ENCODE measurements at places on chromosomes 3 and 15. TPM values are rescaled to one million over a fixed set of nuclear protein-coding genes. Genes with fewer than 3 reads are reported as not detected.

GRCh38 chr3:50372349-50372748 is 13.0 kb upstream of the TMEM115 start:
- DNase-seq = no peak

- DNase-seq = no peak
Measured at GRCh38 chr15:52078197-52078875, 34.2 kb downstream of the BCL2L10 start.

DNA sequence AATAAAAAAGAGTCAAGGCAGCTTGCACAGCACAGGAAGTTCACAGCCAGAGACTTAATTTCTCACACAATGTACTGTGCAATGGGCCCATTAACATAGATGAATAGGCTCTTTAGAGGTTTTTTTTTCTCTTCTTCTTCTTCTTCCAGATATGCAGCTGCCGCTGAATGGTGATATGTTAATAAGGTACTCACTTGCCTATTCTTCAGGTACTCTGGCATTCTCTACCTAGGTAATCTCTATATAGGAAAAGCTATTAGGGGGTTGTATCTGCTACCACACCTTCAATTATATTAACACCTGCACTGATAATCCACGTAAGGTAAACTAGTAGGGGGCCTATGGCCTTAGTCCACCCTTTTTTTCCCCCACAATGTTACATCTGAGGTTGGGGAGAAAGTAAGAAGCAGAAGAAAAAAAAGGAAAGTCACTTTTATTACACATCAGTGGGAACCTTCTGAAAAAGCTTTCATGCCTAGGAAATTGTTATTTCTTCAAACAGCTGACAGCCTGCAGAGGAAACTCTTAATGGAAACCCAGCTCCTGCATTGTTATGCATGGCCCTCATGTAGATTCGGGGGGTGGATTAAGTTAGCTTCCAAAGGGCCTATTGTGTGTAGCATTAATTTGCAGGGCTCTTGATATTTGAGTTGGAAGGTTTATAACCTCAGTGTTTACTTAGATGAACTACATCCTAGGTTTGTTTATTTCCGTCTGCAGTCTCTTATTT is 525.5 kb downstream of the ZIC1 start:
- no peak for DNase-seq

- no peak for DNase-seq
Measured at GRCh38 chr3:56869157-56869889, 67.6 kb upstream of the ARHGEF3 start.

DNA sequence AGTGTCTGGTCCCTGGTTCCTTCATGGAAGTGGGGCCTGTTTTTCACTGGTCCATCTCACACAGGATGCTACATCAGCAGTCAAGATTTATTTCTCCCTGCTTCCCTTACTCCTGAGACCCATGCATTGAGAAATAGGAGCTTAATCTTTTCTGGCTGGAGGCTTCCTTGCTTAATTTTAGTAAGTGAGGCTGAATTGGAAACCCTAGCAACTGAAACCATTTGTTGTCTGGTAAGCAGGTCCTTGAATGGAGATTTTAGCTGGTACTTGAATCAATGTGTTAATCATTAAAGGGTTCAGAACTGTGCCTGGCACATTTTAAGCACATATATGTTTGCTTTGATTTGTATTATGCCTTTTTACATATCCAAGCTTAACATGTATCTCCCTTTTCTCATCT is 20.2 kb upstream of the MEF2A start:
- DNase-seq = no peak

GRCh38 chr3:411226-411625 is 214.7 kb downstream of the CHL1 start:
- DNase-seq = no peak

DNA sequence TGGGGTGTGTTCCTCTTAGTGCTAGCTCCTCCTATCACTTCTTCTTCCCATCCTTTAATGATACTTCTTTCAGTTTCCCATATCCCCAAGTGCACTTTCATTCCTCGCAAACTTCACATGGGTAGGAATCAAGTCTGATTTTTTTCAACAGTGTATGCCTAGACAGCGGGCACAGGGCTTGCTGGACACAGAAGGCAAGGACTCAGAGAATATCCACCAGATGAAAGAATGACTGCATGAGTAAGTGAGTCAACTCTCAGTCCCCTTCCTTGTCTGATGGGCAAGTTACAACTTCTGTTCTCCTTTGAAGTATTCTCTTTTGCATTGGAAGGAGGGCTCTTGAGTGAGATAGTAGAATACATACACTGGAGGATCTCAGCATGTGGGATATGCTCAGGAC is 3.1 kb upstream of the SQOR start:
- DNase-seq = no peak

- DNase-seq = no peak
Measured at GRCh38 chr3:129953621-129954020, 20.9 kb upstream of the TRH start.

- no peak for DNase-seq
Measured at GRCh38 chr3:85342915-85343314, 384.1 kb downstream of the CADM2 start.

DNA sequence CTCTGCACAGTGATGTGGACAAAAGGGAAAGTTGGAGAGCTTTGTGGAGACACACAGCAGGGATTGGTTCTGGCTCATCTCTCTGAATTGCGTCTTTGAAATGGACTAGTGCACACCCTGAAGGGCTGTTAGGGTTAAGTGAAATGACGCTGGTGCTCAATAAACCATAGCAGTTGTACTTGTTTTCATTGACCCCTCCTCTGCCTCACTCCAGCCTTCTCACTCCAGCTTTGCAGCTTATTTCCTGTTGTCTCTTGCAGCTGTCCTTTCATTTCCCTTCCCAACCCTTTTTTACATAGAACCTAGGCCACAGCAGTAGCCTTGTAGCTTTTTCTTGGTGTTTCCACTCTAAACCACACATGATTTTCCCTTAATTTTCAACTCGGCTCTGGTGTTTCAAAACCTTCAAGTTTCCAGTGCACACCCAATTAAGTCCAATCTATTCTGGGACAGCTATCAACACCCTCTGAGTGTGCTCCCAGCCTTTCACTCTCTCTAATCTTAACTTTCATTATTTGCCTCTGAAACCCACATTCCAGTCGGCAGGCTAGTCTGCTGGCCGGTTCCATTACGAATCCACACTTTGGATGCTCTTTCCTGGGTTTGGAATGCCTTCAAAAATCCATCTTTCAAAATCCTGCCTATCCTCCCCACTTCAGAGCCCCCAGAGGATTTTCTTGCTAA is 6.4 kb downstream of the C3orf52 start:
- no peak for DNase-seq

DNA sequence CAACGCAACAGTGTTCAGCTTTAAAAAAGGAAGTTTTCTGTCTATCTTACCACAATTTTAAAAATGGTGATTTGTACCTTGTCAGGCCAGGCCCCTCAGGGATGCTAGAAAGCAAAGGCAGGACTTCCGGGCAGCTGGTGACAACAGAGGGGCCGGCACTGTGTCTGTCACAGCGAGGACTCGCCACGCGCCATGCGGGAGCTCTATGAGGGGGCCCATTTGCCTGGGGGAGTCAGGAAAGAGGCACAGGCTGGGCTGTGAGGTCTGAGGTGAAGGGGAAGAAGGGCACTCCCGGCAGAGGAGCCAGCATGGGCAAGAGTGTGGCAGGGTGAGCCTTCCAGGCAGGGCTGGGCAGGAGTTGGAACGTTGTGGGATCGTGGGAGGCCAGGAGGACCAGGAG is 7.0 kb downstream of the IQSEC1 start:
- DNase-seq = no peak

DNA sequence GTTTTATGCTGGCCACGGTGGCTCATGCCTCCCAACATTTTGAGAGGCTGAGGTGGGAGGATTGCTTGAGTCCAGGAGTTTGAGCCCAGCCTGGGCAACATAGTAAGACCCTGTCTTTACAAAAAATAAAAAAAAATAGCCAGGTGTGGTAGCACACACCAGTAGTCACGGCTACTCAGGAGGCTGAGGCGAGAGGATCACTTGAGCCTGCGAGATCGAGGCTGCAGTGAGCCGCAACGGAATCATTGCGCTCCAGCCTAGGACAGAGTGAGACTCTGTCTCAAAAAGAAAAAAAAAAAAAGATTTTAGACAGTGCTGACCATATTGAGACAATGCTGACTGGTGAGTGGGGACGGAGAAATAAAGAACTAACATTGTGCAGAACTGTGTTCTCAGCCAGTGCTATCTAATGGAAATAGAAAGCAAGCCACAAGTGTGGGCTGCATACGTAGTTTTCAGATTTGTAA is 67.2 kb downstream of the ST6GAL1 start:
- no peak for DNase-seq

DNA sequence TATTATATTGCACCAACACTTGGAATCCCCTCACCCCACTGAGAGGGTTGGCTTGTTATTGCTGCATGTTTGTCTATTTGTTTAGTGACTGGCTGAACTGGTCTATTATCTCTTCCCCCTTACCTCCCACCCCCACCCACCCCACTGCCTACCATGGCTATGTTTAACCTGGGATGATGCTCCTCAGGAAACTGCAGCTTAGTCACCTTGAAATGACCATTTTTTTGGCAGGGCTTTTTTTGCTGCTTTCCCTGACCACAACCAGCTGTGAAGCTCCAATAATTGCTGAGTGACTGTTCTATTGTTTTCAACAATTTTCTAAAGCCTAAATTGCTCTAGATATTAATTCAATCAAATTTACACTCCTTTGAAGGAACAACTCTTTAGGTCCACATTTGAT is 137.9 kb upstream of the CADM2 start:
- DNase-seq = no peak

DNA sequence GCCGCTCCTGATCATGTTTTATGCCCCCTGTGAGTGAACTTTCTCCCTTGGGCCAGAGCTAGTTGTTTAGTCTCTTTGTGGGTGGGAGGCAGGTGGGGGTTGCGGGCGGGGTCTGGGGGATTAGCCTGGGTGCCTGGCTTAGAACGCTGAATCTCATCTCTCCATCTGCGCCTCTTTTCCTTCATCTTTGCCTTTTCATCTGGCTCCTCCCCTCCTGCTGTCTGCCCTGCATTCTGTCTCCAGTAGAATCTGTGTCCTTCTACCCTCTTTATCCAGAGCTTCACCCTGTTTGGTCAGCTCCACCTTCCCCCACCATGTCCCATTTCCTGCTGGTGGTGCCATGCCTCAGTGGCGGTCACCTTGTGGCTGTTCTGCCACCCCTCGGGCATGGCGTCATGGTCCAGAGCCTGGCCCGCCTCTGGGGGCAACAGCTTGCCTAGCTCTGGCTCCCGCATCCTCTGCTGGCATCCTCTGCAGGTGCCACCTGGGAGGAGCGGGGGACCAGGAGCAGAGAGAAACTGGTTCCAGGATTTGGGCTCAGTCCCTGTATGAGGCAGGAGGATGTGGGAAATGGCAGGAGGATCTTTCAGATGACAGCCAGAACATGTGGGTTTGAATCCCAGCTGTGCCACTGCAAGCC is 44.3 kb downstream of the PDIA5 start:
- no peak for DNase-seq

- DNase-seq = no peak
Measured at GRCh38 chr3:70554170-70554569, 241.7 kb upstream of the MDFIC2 start.

GRCh38 chr15:101324524-101325177 is 29.6 kb upstream of the SNRPA1 start:
- no peak for DNase-seq

DNA sequence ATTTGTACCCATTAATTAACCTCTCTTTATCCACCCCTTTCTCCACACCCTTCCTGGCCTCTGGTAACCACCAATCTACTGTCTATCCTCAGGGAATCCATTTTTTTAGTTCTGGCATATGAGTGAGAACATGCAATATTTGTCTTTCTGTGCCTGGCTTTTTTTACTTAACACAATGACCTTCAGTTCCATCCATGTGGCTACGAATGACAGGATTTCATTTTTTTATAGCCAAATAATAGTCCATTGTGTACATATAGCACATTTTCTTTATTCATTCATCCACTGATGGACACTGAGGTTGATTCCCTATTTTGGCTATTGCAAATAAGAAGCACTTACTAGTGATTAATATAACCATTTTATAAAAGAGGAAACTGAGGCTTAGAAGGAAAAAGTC is 109.9 kb upstream of the NANOGP8 start:
- DNase-seq = no peak

GRCh38 chr3:72204452-72204851 is 419.5 kb upstream of the PROK2 start:
- DNase-seq = no peak

DNA sequence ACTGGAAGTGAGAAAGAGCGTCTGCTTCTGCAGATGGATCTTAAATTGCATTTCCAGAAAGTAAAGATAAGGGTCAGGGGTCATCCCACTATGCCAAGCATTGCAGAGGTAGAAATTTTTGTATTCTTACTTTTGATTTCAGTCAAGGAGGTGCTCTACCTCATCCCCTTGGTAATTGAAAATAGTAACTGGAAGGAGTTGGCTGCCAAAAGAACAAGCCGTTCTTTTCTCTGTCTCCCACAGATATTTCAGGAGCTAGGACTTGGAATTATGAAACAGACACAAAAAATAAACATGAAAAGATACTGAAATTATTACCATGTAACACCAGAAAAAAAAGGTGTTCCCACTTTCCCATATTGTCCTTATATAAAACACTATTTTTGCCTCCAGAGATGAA is 309.9 kb upstream of the UMPS start:
- DNase-seq = no peak

GRCh38 chr3:75329476-75330097 is 334.5 kb upstream of the FRG2C start:
- DNase-seq = no peak

DNA sequence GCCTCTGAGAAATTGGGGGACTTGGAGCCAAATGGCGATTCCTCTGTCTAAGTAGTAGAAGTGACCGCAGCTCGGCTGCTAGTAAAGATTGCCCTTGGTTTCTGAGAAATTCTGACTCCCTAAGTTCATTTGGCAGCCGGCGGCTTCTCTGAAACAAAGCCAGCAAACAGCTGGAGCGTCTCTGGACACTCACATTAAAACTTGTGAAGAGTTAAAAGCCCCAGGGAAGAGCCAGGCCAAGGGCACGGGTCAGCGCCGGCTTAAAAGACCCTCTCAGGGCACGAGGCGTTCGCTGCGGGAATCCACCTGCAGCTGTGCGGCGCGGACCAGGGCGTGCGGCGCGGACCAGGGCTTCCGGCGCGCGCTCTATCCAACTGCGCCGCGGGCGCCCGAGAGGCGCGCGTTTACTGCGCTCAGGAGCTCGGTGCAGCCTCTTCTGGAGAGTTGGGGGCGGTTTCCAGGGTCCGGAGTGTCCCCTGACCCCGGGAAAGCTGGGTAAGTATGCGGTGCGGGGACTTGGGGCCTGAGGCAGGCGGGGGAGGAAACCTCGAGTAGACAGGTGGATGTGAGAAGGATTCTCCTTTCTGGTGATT is at the start of gene COL6A5:
TSS of gene COL6A5 (plus strand) at position 186 of the 593 bp plus-strand sequence. CDS start 27,967 bp downstream, outside the sequence.
- no peak for DNase-seq

The PPP2R3A gene
- total RNA-seq = 13.0 TPM

The MON1A gene
- total RNA-seq = 7.6 TPM

The CACNA2D2 gene
- not detected for total RNA-seq

The LNP1 gene
- total RNA-seq = 4.1 TPM

The SLC12A8 gene
- total RNA-seq = 6.3 TPM

The TRIM69 gene
- 9.1 TPM for total RNA-seq

The GPR149 gene
- not detected for total RNA-seq

The TUSC7 gene
- total RNA-seq = not detected

The THOC7 gene
- total RNA-seq = 140 TPM

The IL5RA gene
- total RNA-seq = not detected
